GM10248 (cell line): ENCODE measurements at places on chromosomes 1 and 21.

- peak; percentile 63 for DNase-seq
These were observed 3.9 kb upstream of the NUAK2 start for GRCh38 chr1:205325334-205325884.

GRCh38 chr1:238281418-238281817 lies 390.7 kb upstream of the ZP4 start:
- no peak for DNase-seq

- DNase-seq, result no peak
These were observed 262.9 kb upstream of the SNX7 start for GRCh38 chr1:98398649-98399048.

DNA sequence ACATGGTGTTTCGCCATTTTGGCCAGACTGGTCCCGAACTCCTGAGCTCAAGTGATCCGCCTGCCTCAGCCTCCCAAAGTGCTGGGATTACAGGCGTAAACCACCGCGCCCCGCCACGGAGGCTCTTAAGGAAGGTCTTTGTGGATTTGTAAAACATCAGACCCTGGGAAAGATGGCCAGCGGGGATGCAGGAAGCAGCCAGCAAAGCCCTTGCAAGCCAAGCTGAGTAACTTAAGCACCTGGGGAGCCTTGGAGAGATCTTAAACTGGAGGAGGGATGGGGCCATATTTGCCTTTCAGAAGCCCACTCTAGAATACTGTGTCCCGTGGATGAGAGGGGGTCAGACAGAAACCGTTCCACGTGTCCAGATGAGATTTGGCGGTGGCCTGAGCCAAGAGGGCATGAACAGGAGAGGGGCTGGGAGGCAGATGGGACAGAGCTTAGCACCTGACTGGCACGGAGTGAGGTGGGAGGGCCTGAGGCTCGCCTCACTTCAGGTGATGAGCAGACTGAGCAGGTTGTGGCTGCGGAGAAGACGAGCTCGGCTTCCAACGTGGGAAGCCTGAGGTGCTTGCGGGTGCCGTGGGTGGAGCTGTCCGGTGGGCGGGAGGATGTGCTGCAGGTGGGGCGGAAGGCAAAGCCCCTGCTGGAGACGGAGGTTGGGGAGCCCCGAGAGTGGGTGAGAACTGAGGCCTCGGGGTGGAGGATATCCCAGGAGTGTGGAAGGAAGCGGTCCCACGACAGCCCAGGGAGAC lies 11.7 kb downstream of the C1orf216 start:
- DNase-seq, result no peak

- no peak for DNase-seq
These were observed 80.8 kb downstream of the ASH1L start for GRCh38 chr1:155481741-155482241.

GRCh38 chr1:55572878-55573734 lies 357.9 kb upstream of the USP24 start:
- no peak for DNase-seq
